ENCODE measurements at places on chromosomes 2 and 18. TPM values are rescaled to one million over a fixed set of nuclear protein-coding genes. Genes with fewer than 3 reads are reported as not detected.

Gene ACVR1C
- polyA plus RNA-seq, result 0.17 TPM

Gene CCDC102B
- 8.6 TPM for polyA plus RNA-seq

Gene RND3
- 55.0 TPM for polyA plus RNA-seq

Gene TMEFF2
- polyA plus RNA-seq, result 9.0 TPM

Gene CFAP210
- polyA plus RNA-seq, result 3.7 TPM

Gene RGPD4
- polyA plus RNA-seq, result 0.03 TPM

Gene CD302
- polyA plus RNA-seq, result 11.8 TPM

Gene SLC4A5
- polyA plus RNA-seq, result 4.8 TPM

DNA sequence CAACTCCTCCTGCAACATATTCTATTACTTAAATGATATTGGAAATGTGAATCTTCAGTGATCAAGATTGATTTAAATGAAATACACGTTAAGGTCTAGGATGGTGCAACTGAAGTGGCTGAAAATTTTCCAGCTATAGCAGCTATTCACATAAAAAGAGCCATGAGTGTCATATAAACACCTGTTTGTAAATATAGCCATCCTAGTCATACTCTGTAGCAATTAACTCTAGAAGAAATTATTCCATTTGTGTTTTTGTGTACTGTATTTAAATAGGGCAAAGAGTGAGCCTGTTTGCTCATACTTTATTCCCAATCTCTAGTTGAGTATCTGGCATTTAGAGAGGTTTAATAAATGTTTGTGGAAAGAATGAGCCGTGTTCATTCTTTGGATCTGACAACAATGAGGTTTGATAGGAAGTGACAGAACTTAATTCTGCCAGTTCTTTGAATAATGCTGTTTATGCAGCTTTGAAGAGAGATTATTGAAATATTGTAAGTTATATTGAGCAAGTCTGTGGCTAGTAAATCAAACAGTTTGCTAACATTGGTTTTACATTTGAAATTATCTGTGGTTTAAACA, 49.7 kb downstream of the BABAM2 start:
- no peak for DNase-seq

- no peak for DNase-seq
Observed at GRCh38 chr2:134208825-134209224, 45.0 kb upstream of the MGAT5 start.

- DNase-seq, result no peak
Observed at GRCh38 chr2:20208476-20208859, 16.5 kb downstream of the SDC1 start.

- no peak for DNase-seq
Observed at GRCh38 chr2:162111958-162112850, 38.2 kb upstream of the DPP4 start.

DNA sequence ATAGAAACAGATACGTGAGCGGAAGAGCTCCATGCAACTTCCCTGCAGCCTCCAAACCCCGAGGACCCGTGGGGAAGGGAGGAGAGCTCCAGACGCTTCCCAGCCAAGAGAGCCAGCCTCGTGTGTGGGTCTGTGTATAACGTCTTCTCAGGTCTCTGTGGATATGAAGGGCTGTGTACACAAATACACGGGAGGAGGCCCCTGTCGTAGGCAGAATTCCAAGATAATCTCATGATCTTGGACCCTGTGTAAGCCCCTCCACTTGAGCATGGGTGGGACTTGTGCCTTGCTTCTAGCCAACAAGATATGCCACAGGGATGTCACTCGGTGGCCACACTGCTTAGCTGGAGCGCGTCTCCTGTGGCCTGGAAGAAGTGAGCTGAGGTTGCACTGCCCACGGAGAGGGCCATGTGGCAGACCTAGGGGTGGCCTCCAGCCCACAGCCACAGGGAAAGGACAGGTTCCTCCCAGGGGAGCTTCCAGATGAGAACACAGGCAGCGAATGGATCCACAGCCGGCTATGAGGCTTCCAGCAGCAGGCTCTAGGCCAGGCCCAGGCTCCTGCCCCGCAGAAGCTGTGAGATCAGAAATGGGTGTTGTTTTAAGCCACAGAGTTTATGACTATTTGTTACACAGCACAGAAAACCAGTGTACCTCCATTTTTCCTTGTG, 15.6 kb upstream of the KLF11 start:
- DNase-seq, result no peak

DNA sequence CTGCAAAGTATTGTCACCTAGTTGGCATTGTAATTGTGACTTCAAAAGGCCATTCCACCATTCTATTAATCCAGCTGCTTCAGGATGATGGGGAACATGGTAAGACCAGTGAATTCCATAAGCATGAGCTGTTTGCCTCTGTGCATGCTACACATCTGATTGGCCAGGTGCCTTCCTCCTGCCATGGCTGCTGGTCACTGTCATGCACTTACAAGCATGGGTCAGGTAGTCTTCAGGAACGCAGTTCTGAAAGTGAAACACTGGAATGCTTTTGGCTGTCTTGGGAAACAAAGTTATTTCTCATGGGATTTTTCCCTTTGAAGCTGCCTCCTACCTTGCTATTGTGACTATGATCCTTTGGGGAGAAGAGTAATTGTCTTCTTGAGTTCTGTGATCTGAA, 267.6 kb downstream of the GBX2 start:
- no peak for DNase-seq

GRCh38 chr2:206431439-206431838, 11.9 kb upstream of the ADAM23 start:
- DNase-seq, result no peak

DNA sequence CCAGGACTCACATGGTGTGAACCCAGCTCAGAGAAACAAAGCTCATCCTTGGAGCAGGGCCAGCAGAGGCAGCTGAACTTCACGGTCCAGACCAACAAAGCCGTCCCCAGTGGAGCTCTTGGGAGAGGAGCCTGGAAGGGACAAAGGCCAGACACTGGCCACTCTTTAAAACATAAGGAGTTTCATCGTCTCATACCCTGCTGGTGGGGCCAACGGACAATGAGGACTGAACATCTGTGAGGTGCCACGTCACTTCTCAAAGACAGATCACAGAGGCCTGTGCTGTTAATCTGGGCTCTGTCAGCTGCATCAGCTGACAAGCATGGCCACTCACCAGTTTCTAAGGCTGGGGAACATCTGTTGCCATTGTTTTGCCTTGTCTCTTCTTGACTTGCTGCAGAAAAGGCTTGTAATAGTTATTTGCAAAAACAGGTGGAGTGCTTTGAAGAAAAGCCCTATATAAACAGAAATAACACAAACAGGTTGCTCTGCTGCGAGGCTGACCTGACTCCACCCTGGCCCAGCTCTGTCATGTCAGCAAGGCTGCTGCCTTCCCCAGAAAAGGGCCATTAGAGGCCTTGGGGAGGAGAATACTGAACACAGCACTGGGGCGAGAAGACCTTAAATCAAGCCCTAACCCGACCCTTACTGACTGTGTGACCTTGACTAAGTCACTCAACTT, 68.1 kb upstream of the DAPL1 start:
- no peak for DNase-seq

GRCh38 chr2:99615247-99615771, 125.5 kb upstream of the REV1 start:
- DNase-seq, result no peak

GRCh38 chr2:45962177-45962921, 310.9 kb downstream of the PRKCE start:
- no peak for DNase-seq

DNA sequence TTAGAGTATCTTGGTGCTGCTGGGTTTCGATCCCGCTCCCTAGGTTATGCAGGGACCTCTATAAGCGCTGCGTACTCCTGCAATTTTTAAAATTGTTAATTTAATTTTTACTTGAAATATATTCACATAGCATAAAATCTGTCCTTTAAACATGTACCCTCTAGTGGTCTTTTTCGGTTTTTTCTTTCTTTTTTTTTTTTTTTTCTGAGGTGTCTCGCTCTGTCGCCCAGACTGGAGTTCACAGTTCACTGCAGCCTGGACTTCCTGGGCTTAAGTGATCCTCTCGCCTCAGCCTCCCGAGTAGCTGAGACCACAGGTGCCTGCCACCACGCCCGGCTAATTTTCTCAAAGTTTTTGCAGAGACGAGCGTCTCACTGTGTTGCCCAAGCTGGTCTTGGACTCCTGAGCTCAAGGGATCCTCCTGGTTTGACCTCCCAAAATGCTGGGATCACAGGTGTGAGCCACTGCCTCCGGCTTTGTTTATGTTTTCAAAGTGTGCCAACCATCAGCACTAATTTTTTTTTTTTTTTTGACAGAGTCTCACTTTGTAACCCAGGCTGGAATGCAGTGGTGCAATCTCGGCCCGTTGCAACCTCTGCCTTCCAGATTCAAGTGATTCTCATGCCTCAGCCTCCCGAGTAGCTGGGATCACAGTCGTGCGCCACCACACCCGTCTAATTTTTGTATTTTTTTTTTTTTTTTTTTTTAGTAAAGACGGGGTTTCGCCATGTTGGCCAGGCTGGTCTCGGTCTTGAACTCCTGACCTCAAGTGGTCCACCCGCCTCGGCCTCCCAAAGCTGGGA, 585 bp upstream of the MOB1A start:
- no peak for DNase-seq

- no peak for DNase-seq
Observed at GRCh38 chr2:42138163-42139015, 30.8 kb upstream of the EML4 start.

- no peak for DNase-seq
Observed at GRCh38 chr18:55268628-55269275, 309.5 kb upstream of the CCDC68 start.

- DNase-seq, result no peak
Observed at GRCh38 chr18:78586586-78586985, 393.0 kb upstream of the SALL3 start.

- DNase-seq, result no peak
Observed at GRCh38 chr2:27622921-27623384, 5.9 kb downstream of the CCDC121 start.

DNA sequence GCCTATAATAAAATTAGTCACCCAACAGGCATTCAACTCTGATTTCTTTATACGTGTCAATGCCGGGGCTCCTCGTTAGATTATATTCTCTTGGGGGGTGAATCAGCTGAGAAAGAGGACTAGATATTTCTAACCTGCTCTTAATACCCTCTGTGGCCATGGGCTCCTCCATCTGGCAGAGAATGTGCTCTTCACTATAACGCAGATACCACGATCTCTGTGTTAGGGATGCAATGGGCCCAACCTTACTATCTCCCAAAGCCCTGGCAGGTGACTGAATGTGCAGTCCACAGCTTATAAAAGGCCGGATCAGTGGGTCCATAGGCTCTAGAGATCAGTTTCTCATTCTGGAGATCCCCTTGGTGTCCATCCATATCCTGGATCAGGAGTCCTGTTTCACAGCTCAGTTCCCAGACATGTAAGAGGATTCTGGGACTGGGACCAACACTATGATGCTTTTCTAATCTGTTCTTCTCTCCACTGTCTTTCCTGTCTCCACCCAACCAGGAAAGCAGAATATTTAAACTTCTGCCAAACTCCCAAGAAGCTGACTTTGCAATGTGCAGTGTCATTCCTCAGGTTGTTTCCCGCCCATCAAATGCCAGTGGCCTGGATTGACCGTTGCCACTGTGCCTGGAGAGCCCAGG, 71.4 kb upstream of the CELF4 start:
- no peak for DNase-seq

DNA sequence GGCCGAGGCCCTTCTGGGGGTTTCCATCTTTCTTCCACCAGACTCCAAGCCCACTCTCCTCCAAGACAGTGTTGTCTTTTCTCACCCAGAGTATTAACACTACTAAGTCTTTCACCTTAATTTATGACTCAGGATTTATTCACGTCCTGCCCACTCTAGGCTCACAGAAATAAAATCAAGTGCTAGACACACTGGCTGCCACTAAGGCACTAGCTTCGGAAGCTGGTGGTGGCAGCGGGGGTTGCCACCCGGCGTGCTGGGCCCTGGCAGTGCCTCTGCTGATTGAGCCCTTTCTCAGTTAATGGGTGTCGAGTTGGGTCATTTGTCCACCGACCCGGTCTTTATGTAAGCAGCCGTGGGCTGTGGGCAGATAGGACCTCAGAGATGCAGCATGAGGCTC, 93.6 kb upstream of the FZD5 start:
- no peak for DNase-seq

DNA sequence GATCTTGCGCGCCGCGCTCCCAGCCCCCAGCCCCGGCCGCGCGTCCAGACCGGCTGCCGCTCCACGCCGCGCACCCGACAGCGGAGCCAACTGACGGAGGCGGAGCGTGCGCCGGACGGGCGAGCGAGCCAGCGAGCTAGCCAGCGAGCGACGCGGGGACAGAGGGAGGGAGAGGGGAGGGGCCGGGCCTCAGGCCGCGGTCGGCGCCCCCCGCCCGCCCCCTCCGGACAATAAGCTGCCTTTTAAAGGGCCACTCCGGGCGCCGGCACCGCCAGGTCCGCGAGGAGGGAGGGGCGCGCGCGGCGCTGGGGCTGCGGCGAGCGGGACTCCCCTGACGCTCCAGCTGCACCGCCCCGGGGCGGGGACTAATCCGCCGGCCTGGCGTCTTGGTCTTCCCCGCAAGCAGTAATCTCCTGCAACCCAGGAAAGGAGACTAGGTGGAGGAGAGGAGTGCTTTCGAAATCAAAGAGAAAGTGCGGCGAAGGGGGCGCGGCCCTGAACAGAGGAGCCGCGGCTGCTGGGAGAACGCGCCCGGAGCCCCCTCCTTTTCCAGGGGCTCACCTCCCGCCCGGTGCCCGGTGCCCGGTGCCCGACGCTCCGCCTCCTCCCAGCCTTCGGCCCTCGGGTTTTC, at the start of gene BIN1:
BIN1 (minus strand) TSS at position 164 of the 631 bp plus-strand sequence. CDS start 211 bp downstream, outside the sequence.
- DNase-seq, result peak; percentile 80

GRCh38 chr2:43692428-43692994, 16.3 kb upstream of the C1GALT1C1L start:
- DNase-seq, result no peak

- DNase-seq, result no peak
Observed at GRCh38 chr2:86596118-86596517, 27.5 kb downstream of the RNF103 start.

DNA sequence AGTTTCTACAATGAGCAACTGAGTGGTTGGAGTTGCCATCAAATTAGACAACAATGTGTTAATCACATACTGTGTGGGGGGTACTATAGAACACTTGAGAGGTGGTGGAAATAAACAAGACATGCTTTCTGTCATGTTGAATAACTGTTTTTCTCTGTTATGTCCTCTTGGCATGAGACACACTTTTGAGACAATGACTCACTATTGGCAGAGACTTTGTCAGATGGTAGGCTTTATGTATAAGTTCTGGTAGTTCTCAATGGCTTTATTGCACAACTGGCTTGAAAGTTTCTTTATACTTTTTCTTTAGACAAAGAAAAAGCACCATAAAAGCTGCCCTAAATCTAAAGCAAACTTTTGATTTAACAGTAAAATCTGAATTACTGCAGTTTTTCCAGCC, 578.7 kb downstream of the ADCYAP1 start:
- no peak for DNase-seq

GRCh38 chr2:160252900-160253299, 52.8 kb upstream of the ITGB6 start:
- DNase-seq, result no peak

- no peak for DNase-seq
Observed at GRCh38 chr2:195838002-195838401, 181.0 kb downstream of the SLC39A10 start.

GRCh38 chr2:192286093-192286701, 91.5 kb upstream of the TMEFF2 start:
- no peak for DNase-seq

DNA sequence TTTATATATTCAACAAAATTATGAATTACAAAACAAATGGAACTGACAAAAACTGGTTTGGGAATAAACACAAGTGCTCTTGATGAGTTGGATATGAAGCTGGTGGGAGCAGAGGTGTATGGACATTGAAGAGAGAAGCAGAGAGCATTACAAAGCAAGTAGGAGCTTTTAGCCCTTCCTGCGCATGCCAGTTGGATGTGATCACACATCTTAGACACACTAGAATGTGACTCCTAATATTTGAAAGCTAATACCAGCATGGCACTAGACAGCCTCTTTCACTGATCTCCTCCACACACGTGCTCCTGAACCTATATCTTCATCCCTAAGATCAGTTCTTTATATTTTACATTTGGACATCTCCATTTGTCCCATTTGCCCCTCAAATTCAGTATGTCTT, 298.1 kb downstream of the MTX2 start:
- no peak for DNase-seq
